ENCODE measurements at places on chromosomes 4 and X. TPM values are rescaled to one million over a fixed set of nuclear protein-coding genes. Genes with fewer than 3 reads are reported as not detected.

The NOX1 gene
- polyA plus RNA-seq: not detected

The SPATA4 gene
- polyA plus RNA-seq: not detected

The DCAF4L1 gene
- polyA plus RNA-seq: not detected

The SLC34A2 gene
- polyA plus RNA-seq: not detected

The BST1 gene
- polyA plus RNA-seq: 0.21 TPM

The CLNK gene
- 2.6 TPM for polyA plus RNA-seq

The BEX1 gene
- polyA plus RNA-seq: not detected

The VCX2 gene
- not detected for polyA plus RNA-seq

The SYTL4 gene
- polyA plus RNA-seq: 0.11 TPM

The MAPK10 gene
- polyA plus RNA-seq: 0.94 TPM

The CA5B gene
- 25.0 TPM for polyA plus RNA-seq

The LRP2BP gene
- polyA plus RNA-seq: 0.89 TPM

The SH2D1A gene
- polyA plus RNA-seq: 4.2 TPM

The SMIM10L2A gene
- polyA plus RNA-seq: 0.05 TPM

The MAGEA2B gene
- not detected for polyA plus RNA-seq

The EVC2 gene
- 0.50 TPM for polyA plus RNA-seq

The METAP1 gene
- 27.1 TPM for polyA plus RNA-seq

The CT45A6 gene
- not detected for polyA plus RNA-seq

The ZFP92 gene
- 0.21 TPM for polyA plus RNA-seq

The LRCH2 gene
- not detected for polyA plus RNA-seq

The PRRG3 gene
- polyA plus RNA-seq: not detected

The MAGEA11 gene
- polyA plus RNA-seq: not detected

The NSDHL gene
- polyA plus RNA-seq: 11.7 TPM

The ARHGEF38 gene
- polyA plus RNA-seq: not detected

The WDR17 gene
- polyA plus RNA-seq: 1.3 TPM

The DMP1 gene
- not detected for polyA plus RNA-seq

The CASP3 gene
- polyA plus RNA-seq: 4.2 TPM

The UBA1 gene
- polyA plus RNA-seq: 190 TPM

The CLIC2 gene
- not detected for polyA plus RNA-seq

The MYOZ2 gene
- not detected for polyA plus RNA-seq

The PCDH19 gene
- polyA plus RNA-seq: not detected

The RADX gene
- polyA plus RNA-seq: 1.9 TPM

The TENM3 gene
- not detected for polyA plus RNA-seq

The ZBTB33 gene
- 11.5 TPM for polyA plus RNA-seq

The GPR143 gene
- 0.20 TPM for polyA plus RNA-seq

Data from IgD-negative memory B cell (primary cell).